ENCODE measurements at places on chromosomes 3 and 15.

GRCh38 chr3:58563386-58564035, 13.7 kb downstream of the FAM107A start:
- DNase-seq, result no peak

GRCh38 chr3:64741341-64741740, 53.5 kb upstream of the ADAMTS9 start:
- DNase-seq, result no peak

GRCh38 chr3:166265153-166265552, 427.9 kb upstream of the BCHE start:
- no peak for DNase-seq

DNA sequence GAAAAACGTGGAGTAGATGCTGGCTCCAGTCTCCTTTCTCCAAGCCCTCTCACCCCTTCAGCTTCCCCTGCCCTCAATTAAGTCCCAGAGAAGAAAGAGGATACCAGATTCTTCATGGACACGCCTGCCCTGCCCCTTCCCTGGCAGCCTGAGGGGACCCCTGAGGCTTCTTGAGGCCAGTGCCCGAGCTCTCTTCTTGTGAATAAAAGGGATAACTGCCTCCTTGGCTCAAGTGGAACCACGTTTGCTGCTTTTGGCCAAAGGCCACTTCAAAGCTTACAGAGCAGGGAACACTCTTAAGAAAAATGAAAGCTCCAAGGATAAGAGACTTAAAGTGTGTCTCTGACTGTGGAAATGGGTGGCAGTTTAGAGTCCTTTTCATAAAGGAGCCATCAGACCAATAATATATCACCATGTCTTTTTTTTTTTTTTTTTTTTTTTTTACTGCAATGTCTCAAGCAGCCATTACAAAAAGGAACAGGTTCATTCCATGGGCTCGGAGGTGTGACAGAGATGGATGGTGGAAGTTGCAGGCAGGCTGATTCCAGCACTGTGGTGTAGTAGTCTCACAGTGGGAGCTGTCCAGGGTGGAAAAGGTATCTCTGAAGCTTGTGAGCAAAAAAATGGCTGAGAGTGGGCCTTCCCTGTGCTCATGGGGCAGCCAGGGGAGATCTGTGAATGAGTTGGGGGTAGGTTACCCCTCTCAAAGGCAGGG, 108.8 kb downstream of the SEMA5B start:
- no peak for DNase-seq

- no peak for DNase-seq
Observed at GRCh38 chr3:43895573-43895972, 204.8 kb downstream of the ABHD5 start.

DNA sequence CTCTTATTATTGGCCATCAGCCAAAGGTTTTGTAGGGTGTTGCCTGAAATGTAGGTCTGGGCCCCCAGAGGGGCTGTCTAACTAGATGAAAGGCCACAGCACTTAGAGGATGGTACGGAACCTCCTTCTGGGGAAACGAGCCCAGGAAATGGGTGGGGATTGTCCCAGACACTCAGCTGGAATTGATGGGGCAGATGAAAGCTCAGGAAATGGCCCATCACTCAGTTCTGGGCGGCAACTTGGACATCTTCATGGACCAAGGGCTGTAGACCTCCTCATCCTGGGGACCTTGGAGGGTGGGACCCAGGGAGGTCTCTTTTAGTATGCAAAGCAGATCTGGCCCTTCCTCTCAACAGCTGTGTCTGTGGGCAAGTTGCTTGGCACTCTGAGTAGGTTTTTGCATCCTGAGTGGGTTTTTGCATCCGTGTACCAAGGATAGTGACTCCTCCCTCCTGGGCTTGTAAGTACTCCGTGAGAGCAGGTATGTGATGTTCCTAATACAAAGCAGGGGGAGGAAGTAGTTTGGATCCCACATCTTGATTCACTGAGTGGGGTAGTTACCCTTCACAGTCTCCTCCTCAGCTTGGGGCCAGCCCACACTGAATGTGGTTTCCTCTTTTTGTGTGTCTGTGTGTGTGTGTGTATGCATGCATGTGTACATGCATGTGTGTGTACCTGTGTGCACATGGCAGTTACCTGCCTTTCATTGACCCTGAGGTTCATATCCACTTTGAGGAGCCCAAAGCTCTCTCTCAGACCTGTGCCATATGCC, 292.0 kb downstream of the RPLP1 start:
- DNase-seq, result no peak

DNA sequence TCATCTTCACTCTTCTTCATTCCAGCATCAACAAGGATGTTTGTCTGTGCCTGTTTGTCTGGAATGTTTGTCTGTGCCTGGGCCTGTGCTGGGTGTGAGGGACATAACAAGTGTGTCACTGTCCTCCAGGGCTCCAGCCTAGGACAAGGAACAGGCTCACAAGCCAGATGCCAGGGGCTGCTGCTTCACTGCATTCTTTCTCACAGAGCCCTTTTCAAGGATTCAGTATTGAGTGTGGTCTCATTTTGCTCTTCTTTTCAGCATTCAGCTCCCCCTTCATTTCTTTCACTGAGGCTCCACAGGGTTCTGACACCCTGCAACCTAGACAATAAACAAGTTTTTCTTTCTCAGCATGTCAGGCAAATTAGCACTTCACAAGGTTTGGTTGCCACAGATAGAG, 43.6 kb upstream of the KY start:
- no peak for DNase-seq
